ENCODE measurements at places on chromosomes 16 and 17.

DNA sequence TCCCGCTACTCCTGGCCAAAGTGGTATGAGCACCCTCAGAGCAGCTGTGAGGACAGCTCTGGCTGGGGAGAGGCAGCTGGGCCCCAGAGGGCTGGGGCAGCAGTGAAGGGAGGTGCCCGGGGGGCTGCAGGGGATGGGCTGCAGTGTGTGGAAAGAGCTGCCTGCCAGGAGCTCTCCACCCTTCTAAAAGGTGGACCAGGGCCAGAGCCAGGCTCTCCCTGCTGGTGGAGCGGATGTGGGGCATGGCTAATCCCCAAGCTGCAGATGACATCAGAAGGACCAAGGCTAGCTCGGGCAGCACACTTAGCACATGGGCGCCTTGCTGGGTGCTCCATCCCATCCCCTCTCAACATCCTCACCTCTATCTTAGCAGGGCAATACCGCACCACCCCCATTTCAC, 103.1 kb downstream of the SDK2 start:
- no peak for DNase-seq

DNA sequence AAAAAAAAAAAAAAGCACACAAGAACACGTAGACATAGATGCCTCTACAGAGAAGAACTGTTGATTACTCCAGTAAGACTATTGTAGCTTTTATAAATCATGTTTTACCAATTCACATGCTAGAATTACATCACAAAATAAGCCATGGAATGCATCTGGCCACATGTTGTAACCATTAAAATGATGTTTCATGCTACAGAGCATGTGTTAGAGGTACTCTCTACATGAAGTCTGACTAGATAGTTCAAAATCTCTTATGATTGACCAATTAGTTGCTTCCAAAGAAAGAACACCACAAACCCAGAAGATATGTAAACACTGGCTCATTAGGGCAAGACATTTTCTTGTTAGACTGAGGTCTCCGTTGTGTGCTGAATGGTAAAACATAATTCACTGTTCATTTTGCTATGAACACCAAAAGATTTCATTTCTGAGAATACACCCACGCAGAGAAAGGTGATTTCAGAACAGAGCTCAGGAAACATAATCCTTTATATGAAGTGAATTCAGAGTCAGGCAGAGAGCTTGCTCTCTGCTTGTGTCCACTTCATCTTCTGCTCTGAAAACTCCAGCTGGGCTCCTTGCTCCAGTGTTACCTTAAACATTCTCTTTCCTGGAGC, 411.4 kb upstream of the SOX9 start:
- DNase-seq: no peak

DNA sequence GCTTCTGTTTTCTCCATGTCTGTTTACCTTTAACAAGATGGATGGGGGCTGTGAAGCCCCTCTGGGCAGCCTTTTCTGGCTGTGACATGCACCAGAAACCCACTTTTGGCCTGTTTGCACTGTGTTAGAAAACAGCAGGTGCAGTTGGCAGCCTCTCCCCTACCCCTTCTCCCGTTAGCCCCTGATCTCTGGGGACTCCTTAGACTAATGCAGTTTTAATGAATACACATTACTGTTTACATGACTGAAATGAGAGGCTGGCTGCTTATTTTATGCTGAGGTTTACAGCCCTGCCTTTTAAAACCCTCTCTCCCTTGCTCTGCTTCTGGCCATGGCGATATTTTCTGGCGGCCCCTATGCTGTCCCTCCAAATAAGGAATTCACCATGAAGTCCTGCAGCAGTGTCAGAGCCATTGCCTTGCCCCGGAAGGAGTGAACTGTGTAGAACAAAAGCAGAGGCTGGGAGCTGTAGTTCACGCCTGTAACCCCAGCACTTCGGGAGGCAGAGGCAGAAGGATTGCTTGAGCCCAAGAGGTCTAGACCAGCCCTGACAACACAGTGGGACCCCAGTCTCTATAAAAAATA, 79.3 kb downstream of the PRKCB start:
- DNase-seq: no peak

GRCh38 chr17:8556074-8556473, 74.5 kb downstream of the MYH10 start:
- DNase-seq: no peak

- peak; percentile 79 for DNase-seq
Measured at GRCh38 chr16:81632392-81633146, 146.5 kb upstream of the PLCG2 start.

- peak; percentile 33 for DNase-seq
Measured at GRCh38 chr16:29876594-29877249, 13.7 kb upstream of the CDIPT start.

DNA sequence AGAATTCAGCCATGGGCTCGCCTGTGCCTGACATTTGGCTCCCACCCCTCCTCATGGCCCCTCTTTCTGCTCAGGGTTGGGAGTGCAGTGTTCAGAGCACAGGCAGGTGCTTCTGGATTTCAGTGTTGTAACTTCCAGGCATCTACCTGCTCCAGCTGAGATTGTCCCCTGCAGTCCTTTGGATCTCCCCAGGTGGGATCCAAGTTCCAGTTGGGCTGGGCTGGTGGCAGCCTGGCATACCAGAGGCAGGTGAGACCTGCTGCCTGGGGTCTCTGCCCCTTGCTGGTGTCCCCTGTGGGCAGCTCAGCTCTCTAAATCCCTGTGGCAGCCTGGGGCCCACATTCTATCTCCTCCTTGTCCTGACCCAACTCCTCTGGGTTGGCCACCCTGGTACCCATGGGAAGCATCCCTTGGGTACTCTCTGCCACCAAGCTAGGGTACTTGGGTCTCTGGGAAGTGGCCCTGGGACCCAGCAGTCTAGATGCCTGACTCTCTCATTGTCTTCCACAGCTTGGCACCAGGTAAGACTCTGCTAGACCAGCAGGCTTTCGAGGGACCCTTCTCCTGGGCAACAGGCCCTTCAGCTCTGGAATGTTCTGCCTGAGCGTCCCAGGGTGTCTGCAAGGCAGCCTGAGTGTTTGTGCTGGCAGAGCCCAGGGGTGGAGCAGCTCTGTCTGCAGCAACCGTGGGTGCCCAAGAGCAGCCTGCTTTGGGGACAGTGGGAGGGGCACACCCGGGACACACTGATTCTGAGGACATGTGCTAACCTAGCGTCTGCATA, 42.5 kb downstream of the DNAH17 start:
- DNase-seq: no peak

Measured in stimulated activated CD4-positive, alpha-beta T cell treated with anti-CD3 and anti-CD28 coated beads, TNF-alpha, amount 100 ng/mL, for 24 hours (primary cell).